ENCODE measurements at places on chromosomes 5 and 9.

DNA sequence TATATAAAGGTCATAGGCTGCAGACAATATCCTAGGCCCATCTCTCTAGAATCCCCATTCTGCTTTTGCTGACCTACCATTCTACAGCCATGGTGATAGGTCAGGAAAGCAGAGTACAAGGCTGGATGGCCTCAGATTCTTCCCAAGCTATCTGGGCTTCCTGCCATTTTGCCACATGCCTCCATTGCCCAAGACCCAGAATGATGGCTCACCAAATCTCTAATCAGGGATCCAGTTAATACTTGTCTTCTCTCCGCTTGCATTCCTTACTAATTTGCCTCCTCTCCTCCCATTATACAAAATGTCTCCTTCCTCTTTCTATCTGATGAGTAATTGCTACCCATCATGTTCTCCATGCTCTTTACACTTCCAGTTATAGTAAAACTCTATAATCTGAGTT, 22.7 kb upstream of the NDUFS4 start:
- DNase-seq, result no peak

DNA sequence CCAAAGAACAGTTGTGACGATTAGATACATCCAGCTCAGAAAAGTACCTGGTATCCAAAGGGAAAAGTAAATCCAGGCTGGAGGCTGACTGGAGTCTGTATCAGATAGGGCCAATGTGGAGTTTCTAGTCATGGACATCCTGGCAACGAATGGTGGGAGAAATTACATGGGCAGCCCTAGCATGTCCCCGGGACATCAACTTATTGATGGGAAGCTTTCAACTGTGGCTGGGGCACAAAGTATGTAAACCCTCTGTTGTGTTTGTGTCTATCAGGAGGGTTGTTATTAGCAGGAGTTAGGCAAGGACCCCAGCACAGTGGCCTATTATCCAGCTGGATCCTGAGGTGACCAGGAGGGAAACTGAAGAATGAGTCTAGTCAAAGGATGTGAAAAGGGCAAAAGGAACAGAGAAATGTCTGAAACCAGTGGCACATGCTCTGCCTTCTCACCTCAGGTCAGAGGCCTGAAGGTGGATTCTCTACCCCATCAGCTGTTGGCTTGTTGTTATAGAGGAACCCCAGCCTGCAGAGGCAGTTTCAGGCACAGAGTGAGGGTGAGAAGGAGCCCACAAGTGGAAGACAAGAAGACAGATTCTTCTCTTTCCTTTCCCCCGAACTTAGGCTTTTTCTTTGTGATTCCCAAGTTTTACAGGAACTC, 19.9 kb downstream of the IFNW1 start:
- DNase-seq, result no peak

DNA sequence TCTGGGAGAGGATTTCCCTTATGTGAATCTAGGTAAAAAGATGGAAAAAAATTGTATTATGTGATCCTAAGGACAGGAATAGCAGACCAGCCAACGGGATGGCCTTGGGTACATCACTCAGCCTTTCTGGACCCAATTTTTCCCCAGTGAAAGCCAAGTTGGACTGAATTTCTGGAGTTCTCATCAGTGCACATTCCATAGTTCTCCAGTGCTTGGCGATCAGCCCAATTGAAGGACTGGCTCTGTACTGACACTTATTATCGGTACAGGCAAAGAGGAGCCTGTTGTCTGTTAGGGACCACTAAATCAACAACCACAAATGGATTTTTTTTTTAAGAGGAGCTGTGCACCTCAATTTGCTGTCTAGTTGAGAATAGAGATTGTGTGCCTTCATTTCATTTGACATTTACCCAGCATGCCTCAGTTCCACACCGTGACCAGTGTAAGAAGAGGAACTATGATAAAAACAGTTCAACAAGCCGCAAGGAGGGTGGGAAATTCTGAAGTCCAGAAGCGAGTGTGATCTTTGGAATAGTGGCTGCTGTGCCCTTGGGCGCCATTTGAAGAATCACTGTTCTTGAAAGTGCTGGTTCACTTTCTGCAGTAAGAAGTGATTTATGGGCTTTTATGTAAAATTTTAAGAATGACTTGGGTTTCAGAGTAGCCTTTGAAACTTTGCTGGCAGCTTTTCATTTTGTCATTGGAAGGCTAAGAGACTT, 8.0 kb downstream of the ARL10 start:
- no peak for DNase-seq

GRCh38 chr5:150144879-150145278, 10.8 kb downstream of the PDGFRB start:
- no peak for DNase-seq

- DNase-seq, result no peak
Observed at GRCh38 chr5:138762110-138762509, 8.9 kb downstream of the CTNNA1 start.

DNA sequence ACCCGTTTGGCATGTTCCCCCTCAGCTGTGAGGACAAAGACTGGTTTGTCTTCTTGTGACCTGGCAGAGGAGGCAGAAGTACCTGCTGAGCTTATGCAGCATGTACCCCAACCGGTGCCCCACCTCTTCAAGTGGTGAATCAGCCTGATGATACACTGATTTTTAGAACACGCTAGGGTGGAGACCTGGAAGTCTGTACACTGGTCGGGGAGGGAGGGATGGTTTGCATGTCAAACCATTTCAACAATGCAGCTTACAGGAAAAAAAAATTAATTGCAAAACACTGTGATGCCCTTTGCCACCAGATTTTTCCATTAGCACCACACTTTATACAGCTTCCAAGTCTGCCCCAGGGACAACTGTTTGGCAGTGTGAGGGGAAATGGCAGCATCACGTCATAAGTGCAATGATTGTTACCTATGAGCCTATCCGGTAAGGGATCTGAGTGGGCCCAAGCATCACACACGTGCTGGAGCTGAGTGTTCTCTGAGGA, 155.1 kb upstream of the DMRT1 start:
- no peak for DNase-seq

DNA sequence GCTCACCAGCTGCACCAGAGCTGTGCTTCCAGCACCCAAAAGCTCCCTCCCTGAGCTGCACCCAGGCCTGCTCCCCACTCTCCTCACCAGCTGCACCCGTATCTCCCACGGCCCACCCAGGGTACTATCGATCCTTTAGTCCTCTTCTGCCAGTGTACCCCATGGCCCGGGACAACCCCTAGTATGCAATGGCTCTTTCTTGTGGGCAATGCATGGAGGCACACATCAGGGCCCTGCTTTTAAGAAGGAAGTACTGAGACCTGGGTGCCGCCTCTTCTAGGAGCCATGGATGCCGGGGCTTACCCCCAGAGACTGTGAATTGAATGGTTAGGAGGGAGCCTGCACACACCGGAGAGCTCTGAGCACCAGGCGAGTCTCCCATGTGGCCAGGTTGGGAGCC, 49.5 kb downstream of the TENT4A start:
- DNase-seq, result no peak

Measured in NCI-H1417 (cell line).